ENCODE measurements at places on chromosomes 16 and 17.

- DNase-seq = peak; percentile 70
Measured at GRCh38 chr16:79286646-79287423, 313.7 kb downstream of the MAF start.

- no peak for DNase-seq
Measured at GRCh38 chr16:54211203-54211602, 75.4 kb downstream of the IRX3 start.

GRCh38 chr17:6461246-6461645, 17.0 kb downstream of the PIMREG start:
- DNase-seq = no peak

- no peak for DNase-seq
Measured at GRCh38 chr16:65543781-65544740, 422.2 kb upstream of the CDH11 start.

- no peak for DNase-seq
Measured at GRCh38 chr16:11781773-11782172, 15.3 kb downstream of the ZC3H7A start.

DNA sequence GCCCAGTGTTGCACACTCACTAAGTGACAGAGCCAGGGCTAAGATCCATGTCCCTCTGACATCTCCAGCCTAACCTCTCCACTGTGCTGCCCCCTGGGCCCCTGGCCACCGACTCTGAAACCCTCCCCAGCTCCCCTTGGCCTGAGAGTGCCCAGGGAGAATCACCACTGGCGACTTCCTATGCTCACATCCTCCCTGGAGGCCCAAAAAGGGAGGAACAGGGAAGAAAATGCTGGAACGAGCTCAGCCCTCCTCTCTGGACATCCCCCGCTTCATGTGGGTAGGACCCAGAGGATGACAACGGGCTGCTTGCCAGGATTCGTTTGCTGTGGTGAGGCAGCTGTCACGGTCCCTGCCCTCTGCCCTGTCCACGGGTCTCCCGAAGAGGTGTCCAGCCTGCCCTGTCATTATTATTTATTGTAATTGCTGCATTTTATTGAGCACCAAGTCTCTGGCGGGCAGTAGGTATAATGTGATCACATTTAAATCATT, 153.5 kb upstream of the RPL38 start:
- no peak for DNase-seq

DNA sequence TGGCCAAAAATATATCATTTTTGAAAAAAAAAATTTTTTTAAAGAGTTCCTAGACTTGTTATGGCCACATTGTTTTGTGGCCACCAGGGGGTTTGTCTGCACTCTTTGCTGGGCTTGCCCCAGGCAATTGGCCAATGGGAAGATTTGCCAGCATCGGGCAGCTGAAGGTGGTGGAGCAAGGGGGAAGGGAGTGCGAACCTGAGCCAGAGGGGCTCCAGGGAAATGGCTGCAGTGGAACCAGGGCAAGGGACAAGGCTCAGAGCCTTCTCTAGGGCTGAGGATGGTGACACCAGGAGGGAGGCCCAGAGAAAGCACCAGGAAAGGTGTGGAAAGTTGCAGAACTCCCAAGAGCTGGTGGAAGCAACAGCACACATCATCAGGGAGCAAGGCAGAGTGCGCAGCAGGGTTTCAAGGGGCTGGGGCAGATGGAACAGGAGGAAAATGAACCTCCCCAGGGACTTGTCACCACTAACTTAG, 15.5 kb upstream of the CMIP start:
- DNase-seq = no peak

GRCh38 chr17:18910881-18911280, 41.1 kb upstream of the SLC5A10 start:
- DNase-seq = no peak

DNA sequence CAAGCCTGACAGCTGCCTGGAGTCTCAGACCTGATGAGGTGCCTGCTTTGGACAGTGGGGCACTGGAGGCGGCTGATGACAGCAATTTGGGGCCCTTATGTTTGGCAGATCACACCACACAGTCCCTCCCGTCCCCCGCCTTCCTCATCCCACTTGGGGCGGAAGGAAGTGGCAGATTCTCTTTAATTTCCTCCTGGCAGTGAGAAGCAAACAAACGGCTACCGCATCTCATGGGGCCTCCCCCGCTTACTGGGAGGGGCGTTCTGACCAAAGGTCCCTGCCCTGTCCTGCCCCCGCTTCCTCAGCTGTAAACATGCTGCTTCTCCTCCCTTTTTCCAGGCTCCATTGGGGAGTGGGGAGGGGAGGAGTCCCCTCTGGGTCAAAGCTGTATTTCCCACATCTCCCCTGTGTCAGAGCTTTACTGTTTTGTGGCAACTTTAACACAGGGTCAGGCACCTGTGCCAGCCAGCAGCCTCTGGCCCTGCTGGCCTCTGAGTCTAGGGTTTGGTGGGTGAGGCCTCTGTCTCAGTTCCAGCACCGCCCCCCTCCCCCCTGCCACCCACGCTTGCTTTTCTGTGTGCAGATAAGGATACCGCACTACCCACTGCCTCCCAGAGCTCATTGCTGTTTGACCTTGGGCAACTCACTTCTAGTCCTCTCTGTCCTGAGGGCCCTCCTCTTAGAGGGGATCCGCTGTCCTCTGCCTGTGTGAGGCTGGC, 5.4 kb upstream of the NFATC3 start:
- DNase-seq = peak; percentile 96

DNA sequence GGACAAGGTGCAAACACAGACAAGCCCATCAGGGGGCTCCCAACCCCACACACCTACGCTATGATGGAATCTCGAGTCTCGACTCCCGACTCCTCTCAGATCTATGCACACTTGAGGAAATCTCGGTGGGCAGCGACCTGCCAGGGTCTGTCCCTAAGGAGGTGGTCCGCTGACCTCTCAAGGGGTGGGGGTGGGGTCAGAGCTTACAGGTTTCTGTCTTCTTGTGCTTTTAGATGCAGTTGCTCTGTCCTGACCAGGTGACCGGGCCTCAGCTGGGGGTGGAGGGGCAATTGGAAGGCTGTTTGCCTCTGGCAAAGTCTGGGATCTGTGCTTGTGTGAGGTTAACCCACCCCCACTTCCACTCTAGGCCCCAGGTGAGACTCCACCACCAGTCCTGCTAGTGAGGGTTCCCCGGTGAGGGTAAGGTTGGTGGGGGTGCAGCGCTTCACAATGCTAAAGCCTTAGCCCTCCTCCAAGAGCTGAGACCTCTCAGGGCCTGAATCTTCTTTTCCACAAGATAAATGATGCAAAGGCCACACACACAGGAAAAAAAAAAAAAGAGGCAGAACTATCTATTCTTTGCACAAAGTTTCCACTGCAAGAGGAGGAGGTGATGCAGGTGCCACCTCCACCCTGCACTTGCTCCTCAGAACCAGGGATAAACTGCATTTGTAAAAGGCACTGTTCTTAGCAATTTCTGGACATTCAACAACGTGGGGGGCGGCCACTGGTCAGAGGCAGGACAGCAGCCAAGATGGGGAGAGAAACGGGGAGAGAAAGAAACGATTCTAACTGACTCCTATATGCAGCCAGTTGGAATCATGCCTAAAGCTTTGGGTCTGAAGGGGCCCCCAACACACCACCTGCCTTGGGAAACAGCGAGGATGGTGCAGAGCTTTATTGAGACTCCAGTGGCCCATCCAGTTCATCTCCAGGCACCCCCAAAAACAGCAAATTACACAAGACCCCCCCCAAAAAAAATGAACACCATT, 4.1 kb downstream of the CISD3 start:
- no peak for DNase-seq

DNA sequence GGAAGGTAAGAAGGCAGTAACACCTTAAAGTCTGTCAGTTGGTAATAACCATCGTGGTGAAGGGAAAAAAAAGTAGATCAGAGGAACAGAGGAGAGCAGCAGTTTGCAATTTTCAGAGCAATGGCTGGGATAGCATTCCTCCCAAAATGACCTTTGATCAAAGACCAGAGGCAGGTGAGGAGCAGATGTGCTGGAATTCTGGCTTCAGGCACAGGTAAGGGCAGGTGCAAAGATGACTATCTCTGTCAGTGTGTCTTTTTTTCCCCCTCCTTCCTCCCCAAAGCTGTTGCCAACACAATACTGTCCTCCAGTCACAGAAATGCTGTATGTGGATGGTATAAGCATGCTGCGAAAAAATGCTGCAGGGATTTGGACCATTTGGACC, 166.7 kb downstream of the XYLT1 start:
- DNase-seq = peak; percentile 70

DNA sequence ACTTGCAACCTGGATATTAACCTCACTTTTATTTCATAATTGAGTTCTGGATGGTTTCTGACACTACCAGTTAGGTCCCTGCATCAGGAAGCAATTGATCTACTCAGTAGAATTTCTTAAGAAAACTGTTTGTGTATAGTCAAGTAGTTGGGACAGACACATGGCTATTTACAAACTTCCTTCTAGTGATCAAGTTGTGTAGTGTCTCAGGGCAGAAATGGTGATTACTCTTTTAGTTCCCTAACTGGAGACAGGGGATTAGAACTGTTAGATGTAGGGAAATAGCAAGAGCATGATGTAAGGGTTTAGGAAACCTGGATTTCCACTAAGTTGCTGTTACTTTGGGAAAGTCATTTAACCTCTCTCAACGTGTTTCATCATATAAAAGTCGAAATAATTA, 30.4 kb downstream of the TMEM100 start:
- no peak for DNase-seq

GRCh38 chr16:55002419-55002818, 71.8 kb downstream of the IRX5 start:
- DNase-seq = no peak

DNA sequence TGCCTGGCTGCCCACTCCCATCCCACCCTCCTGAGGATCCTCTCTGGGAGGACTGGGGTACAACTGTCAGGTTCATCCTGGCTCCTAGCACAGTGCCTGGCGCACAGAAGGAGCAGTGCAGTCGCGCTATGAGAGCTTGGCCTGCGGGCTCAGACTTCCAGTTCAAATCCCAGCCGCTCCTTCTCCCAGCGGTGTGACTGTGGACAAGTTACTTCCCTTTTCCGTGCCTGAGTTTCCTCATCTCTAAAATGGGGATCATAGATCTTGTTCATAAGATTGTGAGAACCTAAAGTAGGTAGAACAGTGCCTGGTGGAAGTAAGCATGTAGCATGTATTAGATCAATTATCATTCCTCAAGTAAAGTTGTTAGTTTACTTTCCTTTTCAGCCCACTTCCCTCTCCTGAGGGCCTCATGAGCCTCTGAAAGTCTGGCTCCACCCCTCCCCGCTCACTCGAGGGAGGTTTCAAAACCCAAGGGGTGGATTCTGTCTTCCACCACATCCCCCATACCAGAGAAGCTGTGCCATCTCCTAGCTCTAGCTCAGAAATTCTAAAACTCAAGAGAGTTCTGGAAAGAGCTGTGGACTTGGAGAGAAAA, 19.9 kb upstream of the COL1A1 start:
- no peak for DNase-seq

DNA sequence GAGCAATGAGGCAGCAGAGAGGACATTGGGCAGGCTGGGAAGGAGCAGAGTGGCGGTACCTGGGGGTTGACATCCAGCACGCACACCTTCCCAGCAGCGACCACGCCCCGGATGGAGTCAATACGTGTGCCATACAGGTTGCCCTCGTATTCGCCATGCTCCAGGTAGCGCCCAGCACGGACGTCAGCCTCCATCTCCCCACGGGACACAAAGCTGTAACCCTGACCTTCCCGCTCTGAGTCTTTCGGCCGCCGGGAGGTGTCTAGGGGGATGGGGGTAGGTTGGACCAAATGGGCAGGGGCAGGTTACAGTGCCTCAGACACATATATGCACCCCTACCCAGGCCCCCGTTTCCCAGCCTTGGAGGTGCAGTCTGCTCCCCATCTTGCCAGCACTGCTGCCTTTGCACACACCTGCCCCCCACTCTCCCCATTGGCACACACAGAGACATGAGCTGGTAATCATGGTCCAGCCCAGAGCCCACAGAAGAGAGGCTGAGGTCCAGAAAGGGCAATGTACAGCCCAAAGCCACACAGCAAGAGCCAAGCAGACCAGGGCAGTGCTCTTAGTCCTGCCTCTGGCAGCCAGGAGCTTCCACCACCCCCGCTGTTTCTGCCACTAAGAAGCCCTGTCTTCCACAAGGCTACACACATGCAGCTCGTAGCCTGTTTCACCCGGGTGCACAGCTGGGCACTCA, 27.5 kb downstream of the MPP2 start:
- DNase-seq = no peak

DNA sequence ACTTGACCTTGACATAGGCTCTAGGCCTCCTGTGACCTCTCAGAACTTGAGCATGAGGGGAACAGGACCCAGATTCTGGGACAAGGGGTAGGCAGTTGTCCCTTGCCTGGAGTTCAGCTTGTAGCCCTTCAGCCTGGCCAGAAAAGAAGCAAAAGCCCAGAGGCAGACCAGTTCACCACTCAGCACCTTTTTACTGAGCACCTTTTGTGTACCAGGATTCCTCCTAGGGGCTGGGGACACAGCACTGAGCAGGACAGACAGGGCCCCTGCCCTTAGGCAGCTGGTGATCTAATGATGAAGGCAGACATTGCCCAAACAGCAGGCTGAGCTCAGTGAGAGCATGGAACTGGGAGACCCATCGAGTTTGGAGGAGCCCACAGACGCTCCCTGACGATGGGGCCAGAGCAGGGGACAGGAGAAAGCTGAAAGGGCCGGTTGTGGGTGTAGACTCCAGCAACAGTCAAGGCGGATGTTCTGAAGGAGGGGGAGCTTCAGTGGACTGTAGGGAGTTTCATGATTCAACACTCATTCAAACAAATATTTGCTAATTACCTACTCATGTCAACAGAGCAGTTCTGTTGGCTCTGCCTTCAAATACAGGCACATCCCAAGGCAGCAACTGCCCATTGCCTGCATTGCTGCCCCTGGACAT, 32.0 kb downstream of the SBK1 start:
- no peak for DNase-seq

DNA sequence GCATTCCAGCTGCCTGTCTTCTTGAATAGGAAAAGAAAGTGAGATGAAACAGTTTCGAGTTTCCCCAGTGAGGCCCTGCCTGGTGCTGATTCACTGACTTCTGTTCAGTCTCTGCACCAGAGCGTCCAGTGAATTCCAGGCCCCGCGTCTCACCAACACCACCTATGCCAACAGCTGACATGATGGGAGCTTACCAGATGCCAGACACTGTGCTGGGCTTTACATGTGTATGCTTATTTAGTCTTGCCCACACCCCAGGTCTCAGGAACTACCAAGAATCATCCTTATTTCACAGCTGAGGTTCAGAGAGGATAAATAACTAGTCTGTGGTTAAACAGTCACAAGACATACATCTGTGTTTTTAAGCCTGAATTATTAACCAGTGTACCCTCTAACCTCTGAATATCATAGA, 29.1 kb upstream of the IRX6 start:
- no peak for DNase-seq
